ENCODE measurements at places on chromosomes 16 and 17. TPM values are rescaled to one million over a fixed set of nuclear protein-coding genes. Genes with fewer than 3 reads are reported as not detected.

GRCh38 chr16:50616883-50617645, 64.0 kb downstream of the SNX20 start:
- peak; percentile 69 for DNase-seq

The DNAH2 gene
- 0.31 TPM for total RNA-seq

DNA sequence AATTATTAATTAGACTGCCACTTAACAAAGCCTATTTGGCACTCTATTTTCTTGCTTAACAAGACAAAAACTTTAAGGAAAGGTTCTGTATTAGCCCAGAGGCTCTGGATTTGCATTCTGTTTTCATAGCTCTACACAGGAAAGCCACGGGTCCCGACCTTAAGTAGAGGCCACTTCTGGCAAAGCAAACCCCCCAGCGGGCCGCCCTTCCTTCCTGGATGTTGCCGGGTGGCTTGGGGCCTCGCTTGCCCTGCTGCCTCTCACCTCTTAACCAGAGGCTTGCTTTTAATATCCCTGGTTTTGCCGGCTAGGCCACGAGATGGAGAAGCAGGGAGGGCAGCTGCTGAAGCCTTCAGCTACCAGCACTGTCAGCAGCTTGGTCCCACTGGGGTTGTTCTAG, 4.4 kb downstream of the RTN4RL1 start:
- no peak for DNase-seq

DNA sequence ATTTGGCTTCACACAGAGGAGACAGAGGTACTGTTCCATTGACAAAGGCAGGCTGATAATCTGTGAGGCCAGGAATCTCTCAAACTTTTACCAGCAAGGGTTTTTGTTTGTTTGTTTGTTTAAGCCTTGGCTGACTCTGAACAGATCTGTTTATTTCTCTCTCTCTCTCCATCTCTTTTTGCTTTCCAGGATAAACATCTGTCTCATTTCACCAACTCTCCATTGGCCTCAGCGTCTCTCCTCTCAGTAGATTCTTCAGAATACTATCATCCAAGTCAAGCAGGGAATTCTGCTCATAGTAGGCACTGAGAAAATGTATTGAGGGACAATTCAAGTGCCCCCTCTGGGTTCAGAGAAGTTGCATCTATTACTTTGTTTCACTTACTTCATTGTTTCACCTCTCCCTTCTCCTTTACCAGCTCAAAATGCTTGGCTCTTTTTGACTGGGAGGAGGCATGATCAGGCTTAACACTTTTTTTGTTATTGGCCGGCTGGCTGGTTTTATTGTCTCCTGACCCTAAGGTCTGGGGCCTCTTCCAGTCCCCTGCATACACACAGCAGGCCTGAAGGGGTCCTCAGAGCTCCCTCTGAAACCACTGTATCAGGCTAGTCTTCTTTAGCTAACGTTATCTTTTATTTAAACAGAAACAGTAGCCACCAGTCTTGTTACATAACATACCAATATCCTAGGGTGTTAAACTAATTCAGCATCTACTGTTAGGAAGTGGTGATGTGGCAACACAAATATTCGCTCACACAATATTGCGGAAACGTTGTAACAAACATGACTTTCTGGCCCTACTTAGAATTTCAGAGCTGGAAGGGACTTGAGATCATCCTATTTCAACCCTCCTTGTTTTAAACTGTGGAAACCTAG, 2.0 kb upstream of the YPEL2 start:
- peak; percentile 70 for DNase-seq

The SLC9A5 gene
- 0.10 TPM for total RNA-seq

GRCh38 chr16:11202260-11203091, 53.5 kb downstream of the SOCS1 start:
- DNase-seq = no peak

GRCh38 chr17:6153375-6153774, 83.2 kb downstream of the WSCD1 start:
- peak; percentile 61 for DNase-seq

DNA sequence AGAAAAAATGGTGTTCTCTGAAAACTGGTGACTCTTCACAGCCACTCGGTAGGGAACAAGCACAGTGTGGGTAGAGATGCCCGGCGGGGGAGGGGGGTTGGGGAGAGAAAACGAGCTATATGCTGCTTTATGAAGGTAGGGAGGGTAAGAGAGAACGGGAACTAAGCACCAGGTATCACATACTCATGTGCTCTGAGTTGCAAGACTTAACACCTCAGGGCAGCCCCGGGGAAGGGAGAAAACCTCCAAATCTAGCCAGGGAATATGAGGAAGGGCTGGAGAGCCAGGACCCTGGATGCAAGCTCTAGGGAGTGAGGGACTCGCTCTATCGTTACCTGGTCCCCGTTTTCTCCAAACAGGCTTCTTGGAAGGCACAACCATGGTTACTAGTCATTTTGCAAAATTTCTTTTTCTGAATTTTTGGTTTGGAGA, 35.3 kb downstream of the HIC1 start:
- DNase-seq = no peak

The HES7 gene
- total RNA-seq = not detected

DNA sequence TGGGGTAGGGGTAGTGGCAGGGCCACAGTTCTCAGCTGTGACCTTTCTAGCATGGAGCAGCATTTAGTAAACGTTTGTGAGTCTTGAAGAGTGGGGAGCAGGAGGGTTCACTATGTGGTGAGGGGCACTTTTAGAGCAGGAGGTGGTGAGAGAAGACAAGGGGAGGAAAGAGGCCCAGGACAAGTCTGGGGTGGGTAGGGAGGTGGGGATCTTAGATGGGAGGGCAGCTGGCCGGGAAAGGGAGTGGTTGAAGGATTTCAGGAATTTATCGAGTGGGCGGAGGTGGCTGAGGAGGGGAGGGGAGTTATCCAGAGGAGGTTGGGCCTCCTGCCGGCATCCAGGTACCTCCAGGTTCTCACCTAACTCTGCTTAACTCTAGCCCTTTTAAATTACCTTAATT, 1.9 kb downstream of the CLEC16A start:
- no peak for DNase-seq

- DNase-seq = no peak
These were observed 22.5 kb upstream of the NSMCE1 start for GRCh38 chr16:27291106-27291505.

GRCh38 chr16:65658787-65659220, 536.9 kb upstream of the CDH11 start:
- DNase-seq = peak; percentile 89

- DNase-seq = no peak
These were observed 607.2 kb downstream of the WWOX start for GRCh38 chr16:78706637-78707036.

GRCh38 chr16:71205482-71206131, 24.9 kb downstream of the HYDIN start:
- no peak for DNase-seq

GRCh38 chr16:12417030-12417814, 386.5 kb downstream of the CPPED1 start:
- DNase-seq = no peak

DNA sequence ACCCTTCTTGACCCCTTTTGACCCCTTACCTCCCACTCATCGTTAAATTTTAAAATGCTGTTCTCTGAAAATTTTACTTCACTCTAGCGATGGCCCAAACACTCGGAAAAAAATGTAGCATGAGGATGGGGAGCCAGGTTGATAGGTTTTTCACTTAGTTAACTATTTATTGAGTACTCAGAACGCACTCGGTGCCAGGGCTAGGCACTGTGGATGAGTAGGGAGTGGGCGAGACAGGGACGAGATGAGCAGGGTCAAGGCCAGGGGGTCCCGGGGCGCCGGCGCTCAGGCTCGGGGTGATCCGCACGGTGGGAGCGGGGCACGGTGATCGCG, 392 bp downstream of the ZSCAN32 start:
- no peak for DNase-seq

GRCh38 chr16:89132194-89133005, 38.7 kb downstream of the ACSF3 start:
- no peak for DNase-seq

GRCh38 chr16:12410837-12411490, 392.7 kb downstream of the CPPED1 start:
- DNase-seq = no peak

DNA sequence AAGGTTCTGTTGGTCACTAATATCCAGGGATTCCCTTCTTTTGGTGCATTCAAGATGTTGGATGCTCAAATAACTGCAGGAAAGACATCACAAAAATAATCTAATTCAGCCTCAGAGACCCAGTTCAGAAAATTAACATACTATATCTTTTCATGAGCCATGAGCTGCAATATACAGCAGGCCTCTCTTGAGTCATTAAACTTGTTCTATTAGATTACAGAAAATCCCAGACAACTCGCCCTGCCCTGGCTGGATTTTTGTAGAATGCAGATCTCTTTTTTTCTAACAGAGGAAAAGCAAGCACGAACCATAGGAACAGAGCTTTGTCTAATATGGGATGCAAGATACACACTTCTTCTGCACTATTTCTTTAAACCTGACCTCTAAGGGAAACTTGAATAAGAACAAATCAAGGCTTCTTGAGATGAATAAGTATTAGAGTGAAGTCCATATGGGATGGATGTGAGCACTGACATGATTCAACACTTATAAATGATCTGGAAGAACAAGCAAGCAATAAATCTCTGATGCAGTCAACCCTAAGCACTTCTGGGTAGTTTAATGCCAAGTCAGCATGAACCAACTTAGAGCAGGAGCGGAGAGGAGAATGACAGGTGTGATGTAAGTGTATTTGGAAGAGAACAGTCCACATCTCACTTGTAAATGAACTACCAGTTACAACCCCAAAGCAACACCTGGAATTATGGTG, 70.7 kb upstream of the GNAO1 start:
- DNase-seq = no peak

The ZG16B gene
- 1,549 TPM for total RNA-seq

DNA sequence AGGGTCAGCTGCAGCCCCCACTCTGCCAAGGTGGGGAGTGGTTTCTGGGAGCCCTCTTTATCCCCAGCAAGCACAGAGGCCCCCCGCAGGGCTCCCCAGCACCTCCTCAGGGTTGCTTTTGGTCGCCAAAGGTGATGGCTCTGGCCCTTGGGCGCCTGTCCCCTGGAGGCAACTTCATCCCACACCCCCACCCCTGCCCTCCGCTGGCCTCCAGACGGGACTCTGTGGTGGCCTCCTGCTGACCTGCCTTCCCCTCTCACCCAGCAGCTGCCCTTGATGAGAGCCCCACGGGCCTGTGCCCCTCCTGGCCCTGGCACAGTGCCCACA, 7.8 kb upstream of the RHOT2 start:
- no peak for DNase-seq

The SMG6 gene
- total RNA-seq = 42.9 TPM

- peak; percentile 6 for DNase-seq
These were observed 15.3 kb downstream of the LCMT1 start for GRCh38 chr16:25126820-25127232.

The NUPR1 gene
- total RNA-seq = 1.4 TPM

DNA sequence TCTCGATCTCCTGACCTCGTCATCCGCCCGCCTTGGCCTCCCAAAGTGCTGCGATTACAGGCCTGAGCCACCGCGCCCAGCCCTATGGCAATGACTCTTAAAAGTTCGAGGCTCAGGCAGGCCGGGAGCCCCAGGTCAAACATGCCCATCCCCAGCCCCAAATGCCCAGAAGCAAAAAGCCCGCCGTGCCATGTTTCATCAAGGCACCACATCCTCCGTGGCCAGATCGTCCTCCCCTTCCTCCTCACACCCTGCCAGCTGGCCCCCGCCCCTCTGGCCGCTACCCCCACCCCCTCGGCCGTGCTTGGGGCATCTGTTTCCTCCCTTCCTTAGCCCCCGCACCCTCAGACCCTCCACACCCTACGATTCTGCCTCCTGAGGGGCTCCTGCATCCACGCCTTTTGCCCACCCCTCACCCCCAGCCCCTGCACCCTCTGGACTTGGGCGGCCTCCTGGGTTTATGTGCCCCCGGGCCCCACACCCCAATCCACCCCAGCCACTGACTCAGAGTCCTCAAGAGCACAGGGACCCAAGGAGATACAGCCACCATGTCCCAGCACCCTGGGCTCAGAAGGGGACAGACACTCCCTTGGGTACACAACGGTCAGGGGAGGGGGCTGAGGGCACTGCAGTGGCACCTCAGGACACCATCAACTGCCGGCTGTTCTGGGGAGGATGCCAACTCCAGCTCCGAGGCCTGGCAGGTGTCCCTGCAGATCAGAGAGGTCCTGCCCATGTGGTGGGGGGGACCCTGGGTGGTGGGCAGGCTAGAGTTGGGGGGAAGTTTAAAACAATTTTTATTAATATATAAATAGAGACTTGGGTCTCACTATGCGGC, 7.1 kb downstream of the CTRB1 start:
- no peak for DNase-seq

The ASPHD1 gene
- total RNA-seq = 1.6 TPM

The KRTAP9-4 gene
- not detected for total RNA-seq

The CDRT15 gene
- not detected for total RNA-seq

- no peak for DNase-seq
These were observed 604.0 kb upstream of the SALL1 start for GRCh38 chr16:51755039-51755501.

GRCh38 chr16:77584205-77584859, 138.0 kb upstream of the NUDT7 start:
- peak; percentile 76 for DNase-seq

GRCh38 chr16:64489449-64489848, 632.4 kb downstream of the CDH11 start:
- no peak for DNase-seq

The MRTFB gene
- 30.9 TPM for total RNA-seq

DNA sequence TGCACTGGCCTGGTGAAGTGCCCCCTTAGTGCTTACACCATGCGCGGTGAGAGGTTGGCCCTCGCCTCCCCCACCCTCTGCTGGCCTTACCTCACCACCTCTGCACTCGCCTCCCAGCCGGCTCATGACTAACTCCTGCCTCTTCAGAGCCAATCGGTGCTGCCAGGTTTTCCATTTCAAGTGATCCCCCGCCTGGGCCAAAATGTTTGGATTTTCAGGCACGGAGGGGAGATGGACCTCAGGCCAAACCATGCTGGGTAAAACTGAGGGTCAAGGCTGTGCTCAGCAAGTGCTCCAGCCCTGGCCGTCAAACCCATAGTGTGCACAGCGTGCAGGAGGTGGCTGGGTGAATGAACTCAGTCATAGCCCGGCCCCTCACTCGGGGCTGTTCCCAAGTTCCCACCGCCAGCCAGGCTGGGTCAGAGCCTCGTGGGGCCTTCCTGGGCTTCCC, 175.4 kb downstream of the SEC14L1 start:
- no peak for DNase-seq

DNA sequence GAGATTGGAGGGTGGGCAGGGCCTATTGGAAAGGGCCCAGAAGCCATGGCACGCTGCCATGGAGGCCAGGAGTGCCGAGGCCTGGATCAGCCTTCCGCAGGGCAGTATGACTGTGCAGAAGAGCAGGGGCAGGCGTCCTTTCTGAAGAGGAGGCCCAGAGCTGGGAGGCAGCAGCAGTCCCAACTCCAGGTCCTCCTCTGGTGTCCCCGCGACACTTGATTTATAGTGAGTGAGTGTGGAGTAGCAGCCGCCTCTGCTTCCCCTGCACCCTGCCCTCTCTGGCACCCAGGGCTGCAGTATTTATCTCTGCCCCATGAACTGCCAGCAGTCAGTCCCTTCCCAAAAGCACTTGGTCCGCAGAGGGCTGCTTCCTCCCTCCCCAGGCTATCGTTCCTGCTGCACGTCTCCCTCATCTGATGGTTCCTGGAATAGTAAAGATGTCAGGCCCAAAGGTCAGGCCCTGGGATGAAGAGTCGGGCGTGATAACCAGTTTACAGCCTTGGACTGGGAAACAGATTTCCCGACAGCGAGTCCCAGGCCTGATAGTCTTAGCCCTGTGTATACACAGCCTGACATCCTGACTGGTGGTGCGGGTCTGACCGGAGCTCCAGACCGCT, 32.9 kb downstream of the PGS1 start:
- DNase-seq = no peak

The SNF8 gene
- 69.1 TPM for total RNA-seq

GRCh38 chr17:81566461-81567126, 14.4 kb upstream of the FAAP100 start:
- peak; percentile 90 for DNase-seq
